ENCODE measurements at places on chromosomes 3 and 15.
A peak's percentile ranks its signal among the peaks of the same experiment; 100 is the strongest.

DNA sequence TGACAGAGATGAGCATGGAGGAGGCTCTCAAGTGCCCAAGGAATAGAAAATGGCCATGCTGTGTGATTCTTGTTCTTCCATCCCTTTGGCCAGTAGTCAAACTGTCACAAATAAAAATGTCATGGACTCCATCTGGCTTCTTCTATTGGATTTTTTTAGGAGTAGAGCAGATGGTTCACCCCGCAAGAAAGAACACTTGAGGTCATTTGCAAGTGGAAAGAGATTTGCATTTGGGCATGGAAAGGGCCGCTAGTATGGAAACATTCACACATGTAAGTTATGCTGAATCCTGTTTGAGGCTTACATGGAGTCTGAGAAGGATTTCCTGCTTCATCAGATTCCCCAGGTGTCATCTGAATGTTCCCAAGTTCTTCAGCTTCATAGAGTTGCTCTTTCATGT lies 53.1 kb upstream of the CFAP161 start:
- no peak for DNase-seq

DNA sequence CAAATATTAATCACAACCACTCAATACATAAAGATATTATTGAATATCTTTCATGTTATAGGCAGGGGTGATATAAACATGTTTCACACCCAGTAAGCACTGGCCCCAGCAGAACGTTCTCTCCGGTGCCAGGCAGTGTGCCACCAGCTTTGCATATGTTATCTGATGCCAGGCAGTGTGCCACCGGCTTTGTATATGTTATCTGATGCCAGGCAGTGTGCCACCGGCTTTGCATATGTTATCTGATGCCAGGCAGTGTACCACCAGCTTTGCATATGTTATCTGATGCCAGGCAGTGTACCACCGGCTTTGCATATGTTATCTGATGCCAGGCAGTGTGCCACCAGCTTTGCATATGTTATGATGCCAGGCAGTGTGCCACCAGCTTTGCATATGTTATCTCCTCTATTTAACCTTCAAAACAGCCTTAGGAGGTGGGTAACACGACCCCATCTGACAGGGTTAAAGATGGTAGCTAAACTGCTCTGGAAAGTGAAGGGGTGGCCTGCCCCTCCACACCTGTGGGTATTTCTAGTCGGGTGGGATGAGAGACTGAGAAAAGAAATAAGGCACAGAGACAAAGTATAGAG lies 6.9 kb downstream of the MUC20 start:
- no peak for DNase-seq

GRCh38 chr3:100144255-100144866 lies 30.1 kb upstream of the FILIP1L start:
- DNase-seq, result no peak

DNA sequence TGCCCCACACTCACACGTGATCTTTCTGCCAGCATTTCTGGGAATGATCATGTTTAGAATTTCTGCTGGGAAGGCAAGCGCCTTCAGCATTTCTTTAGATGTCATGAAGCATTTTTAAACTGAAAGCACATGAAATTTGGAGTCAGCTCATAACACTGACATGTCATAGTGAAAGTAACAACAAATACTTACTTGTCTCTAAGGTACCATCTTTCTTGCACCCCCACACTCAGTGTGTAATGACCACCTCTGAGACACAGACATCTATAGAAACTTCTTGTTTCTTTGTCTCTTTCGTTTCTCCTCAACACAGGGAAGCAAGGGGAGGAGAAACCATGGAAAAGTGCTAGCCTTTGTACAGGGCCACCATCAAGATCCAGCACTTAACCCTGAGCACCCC lies 171.7 kb downstream of the RORA start:
- DNase-seq, result no peak

- no peak for DNase-seq
These were observed 446.0 kb downstream of the FGF12 start for GRCh38 chr3:192281207-192281880.

GRCh38 chr3:165196577-165197480 lies 645 bp upstream of the SLITRK3 start:
- DNase-seq, result no peak

GRCh38 chr15:31824024-31824423 lies 206.3 kb upstream of the CHRNA7 start:
- DNase-seq, result no peak

GRCh38 chr3:46609944-46610722 lies 2.2 kb upstream of the FAM240A start:
- DNase-seq, result no peak

DNA sequence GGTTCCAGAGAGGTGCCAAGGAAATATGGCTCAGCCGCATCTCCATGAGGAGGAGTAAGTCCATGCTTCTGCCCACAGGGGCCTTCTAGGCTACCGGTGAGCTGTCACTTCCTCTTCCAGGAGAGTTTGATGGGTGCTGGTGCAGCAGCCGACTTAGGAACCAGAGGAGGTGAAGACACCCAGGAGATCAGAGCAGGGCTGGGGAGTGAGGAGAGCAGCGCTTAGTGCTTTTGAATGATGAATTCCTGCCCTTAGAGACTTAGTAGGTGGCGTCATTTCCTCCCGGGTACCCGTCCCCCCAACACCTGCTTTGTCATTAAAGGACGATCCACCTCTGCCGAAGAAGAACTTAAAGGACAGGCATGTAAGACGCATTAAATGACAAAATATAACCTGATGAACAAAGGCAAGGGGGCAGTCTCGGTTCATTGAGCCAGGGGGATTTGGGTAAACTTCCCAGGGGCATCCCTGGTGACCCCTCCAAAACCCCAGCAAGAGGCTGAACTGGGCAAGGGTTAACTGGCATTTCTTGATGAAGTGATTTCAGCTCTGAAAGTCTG lies 67.6 kb downstream of the HES1 start:
- no peak for DNase-seq

GRCh38 chr3:32630266-32630665 lies 54.7 kb upstream of the CNOT10 start:
- DNase-seq, result no peak

DNA sequence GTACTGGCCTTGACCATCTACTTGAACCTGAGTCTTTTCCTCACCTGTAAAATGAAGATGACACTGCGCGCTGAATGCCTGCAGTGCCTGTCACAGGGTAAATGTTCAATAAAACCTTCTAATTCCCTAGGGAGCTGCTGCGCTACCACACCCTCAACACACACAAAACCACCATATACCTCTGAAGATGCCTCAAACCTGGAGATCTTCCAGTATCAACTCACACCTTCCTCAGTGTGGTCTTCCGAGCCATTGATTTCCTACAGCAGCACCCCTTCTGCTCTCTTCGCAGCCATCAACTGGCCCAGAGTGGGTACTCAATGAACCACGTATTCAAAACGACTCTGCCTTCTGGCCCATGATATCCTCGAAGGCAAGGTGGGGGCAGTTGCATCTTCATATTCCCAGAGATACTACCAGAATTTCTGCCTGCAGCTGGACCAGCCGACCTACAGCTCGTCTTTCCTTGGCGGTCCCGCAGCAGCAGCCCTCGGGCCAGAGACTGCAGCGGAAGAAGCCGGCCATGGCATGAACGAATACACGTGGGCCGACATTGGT lies 695 bp downstream of the RPL32 start:
- DNase-seq, result no peak

- DNase-seq, result no peak
These were observed 339.0 kb downstream of the IL5RA start for GRCh38 chr3:2771193-2771592.

DNA sequence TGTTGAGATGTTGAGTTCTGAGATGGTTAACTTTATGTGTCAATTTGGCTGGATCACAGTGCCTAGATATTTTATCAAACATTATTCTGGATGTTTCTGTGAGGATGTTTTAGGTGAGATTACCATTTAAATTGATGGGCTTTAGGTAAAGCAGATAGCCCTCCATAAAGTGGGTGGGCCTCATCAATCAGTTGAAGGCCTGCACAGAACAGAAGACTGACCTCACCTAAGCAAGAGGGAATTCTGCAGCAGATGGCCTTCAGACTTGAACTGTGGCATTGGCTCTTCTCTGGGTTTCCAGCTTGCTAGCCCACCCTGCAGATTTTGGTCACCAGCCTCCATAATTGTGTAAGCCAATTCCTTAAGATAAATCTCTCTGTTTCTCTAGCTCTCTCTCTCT lies 260.4 kb upstream of the VEPH1 start:
- DNase-seq, result no peak

GRCh38 chr3:107699682-107700081 lies 176.9 kb downstream of the BBX start:
- DNase-seq, result no peak

GRCh38 chr15:59540654-59541053 lies 70.9 kb upstream of the GCNT3 start:
- DNase-seq, result no peak

DNA sequence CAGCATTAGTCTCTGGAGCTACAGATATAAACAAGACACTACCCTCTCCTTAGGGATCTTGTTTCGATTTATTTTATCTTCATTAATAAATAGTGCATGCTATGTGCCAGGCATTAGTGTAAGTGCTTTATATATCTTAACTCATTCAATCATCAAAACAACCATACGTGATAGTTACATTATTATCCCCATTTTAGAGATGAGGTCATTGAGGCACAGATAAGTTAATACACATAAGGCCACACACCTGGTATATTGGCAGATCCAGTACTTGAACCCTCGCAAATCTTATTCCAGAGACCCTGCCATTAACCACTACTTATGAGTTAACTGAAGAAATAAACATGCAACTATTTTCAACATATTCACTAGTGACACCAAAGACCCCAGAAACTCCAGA lies 25.7 kb upstream of the NR2F2 start:
- DNase-seq, result no peak

DNA sequence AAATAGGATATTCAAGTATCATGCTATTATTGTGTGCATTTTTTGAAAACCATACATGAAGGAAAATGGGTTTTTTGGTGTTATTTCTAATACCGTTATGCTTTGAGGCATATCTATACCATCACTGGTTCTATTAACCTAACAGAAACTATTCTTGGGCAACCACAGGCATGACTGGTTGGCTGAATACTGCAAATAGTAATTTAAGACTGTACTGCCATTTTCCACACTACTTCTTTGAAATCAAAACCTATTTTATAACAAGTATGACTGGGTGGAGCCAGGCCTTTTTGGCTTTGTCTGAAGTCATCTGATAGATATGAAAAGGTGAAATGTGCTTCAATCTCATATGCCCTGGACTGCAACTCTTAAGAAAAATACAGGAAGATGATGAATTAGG lies 115.1 kb downstream of the ULK4 start:
- no peak for DNase-seq

- DNase-seq, result no peak
These were observed 84.9 kb downstream of the LRIG1 start for GRCh38 chr3:66415867-66416428.

DNA sequence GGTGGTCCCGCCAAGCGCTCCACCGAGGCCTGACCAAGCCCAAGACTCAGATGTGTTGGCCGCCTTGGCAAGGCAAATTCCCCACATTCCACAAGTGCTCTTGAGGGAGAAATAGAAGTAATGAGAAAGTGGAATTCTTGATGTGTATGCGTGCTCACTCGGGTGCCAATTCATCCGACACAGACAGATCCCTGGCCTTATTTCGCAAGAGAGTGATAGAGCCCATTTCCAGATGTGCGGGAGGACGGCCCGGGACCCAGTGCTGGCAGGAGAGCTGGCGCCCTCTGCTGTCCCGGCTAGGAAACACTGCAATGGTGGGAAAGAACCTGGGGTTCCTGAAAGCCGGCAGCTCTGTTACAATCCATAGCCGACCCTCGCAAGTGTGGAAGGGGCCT lies 76.0 kb downstream of the HMG20A start:
- DNase-seq, result peak; percentile 56

- no peak for DNase-seq
These were observed 88.2 kb upstream of the RNF7 start for GRCh38 chr3:141649871-141650270.

GRCh38 chr3:197521277-197522182 lies 34.2 kb downstream of the BDH1 start:
- no peak for DNase-seq

- DNase-seq, result no peak
These were observed 72.7 kb downstream of the MYRIP start for GRCh38 chr3:39882111-39882510.

- DNase-seq, result no peak
These were observed 20.5 kb downstream of the TRPM1 start for GRCh38 chr15:31081056-31081455.

DNA sequence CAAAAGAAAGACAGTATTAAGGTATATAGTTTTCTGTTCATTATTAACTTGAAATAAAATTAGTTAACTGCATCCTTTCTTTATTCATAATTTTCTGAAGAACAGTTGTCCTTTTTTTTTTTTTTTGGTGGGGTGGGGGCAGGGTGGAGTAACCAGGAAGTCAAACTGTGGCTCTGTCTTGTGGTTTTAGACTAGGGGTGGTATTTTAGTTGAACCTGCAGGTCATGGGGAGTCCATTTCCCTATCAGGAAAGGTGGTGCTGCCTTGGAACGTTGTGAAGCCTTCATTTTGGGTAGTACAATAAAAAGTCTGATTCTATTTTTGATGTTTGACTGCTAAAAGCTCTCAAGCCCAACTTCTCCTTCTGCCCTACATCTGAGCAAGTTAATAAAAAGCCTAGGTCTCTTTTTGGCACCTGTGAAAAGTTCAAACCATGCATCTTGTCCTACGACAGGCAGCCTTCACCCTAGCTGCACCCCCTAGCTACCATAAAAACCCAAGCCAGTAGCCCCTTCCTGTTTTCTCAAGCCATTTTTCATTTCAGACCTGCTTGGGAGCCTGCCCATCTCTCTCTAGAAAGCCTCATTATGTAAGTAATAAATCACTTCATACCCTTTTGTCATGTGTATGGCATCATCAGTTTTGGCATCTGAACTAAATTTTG lies 31.2 kb upstream of the RIOX2 start:
- DNase-seq, result no peak

GRCh38 chr3:28139288-28139687 lies 102.1 kb upstream of the CMC1 start:
- DNase-seq, result no peak

- no peak for DNase-seq
These were observed 30.4 kb downstream of the RAB6B start for GRCh38 chr3:133865136-133865855.

- no peak for DNase-seq
These were observed 32.0 kb downstream of the AMOTL2 start for GRCh38 chr3:134342259-134342658.

- no peak for DNase-seq
These were observed 50.7 kb downstream of the RAF1 start for GRCh38 chr3:12613250-12613649.

DNA sequence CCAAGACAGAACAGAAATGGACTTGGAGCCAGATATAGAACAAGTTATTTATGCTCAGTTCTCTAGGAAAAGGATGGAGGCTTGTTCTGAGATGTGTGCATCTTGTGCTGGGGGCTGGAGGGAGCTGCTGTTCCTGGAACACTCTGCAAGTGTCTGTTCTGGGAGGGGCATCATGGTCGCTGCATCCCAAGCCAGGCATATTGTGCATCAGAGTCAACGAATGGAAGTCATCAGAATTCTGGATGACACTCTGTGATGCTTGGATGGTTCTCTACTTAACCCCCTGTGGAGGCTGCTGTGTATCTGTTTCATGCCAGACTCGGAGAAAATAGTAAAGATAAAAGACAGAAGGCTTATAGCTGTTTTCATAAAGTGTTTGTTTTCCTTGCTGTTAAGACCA lies 34.7 kb downstream of the RPL22L1 start:
- no peak for DNase-seq

- DNase-seq, result no peak
These were observed 35.2 kb downstream of the NCEH1 start for GRCh38 chr3:172675441-172676193.
